ENCODE measurements at places on chromosomes 3 and 15.

- no peak for DNase-seq
These were observed 12.0 kb upstream of the HMCES start for GRCh38 chr3:129266651-129267050.

- DNase-seq, result no peak
These were observed 76.8 kb downstream of the ADCY5 start for GRCh38 chr3:123371859-123372685.

DNA sequence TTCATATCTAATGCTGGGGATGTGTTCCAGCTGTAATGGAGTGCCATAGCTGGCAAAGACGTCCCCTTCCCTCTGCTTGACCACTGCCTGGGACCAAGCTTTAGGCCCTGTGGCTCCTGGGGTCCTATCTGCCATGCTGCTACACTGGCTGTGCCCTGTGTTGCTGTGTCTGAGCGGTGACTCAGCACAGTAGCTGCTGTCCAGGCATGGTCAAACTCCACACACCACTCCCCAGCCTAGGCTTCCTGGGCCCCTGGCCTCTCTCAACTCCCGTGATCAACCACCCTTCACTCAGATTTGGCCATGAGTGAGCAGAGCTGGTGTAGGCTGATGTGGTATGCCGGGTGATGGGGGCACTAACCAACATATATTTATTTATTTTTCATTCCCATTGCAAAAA is 27.0 kb downstream of the EPHB1 start:
- DNase-seq, result no peak

DNA sequence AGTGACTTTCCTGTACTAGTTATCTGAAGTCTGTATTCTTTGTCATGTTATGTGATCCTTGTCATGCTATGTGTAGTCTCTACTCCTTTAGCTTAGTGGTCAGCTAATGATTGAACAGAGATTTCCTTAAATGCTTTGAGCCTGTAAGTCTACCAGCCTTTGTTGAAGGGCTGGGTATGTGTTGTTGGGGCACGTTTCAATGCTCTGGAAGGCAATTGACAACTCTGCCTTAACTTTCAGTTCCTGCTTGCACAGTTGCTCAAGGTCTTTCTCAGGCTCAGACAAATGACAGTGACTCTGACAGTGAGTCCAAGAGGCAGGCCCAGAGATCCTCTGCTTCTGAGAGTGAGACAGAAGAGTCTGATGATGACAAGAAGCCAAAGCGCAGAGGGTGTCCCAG is 89.3 kb downstream of the CHD2 start:
- DNase-seq, result no peak

DNA sequence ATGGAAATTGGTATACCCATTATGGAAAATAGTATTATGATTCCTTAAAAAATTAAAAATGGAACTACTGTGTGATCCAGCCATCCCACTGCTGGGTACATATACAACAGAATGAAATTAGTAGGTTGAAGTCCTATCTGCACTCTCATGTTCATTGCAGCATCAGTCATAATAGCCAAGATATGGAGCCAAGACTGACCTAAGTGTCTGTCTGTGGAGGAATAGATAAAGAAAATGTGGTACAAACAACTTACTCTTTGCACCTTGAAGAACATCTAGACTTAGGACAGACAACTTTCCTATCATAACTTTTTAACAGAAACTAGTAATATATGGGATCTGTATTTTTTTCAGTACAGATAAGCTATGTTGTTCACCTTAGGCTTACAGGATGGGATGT is 30.0 kb upstream of the PPARG start:
- no peak for DNase-seq

DNA sequence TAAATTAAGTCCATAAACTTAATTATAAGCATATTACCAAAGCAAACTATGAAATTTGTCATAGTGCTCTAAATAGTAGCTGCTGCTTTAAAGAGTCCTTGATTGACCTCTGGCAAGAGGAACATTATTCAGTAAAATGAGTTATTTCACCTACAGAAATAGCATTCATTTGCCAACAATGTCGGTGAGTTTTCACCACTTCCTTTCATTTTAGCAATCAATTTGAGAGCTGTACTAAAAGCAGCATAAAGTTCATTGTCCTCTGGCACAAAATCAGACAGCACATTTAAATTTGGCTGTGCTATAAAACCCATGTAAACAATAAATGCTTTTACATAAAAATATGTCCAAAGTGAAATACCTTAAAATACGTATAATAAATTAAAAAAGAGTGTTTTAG is 1515.7 kb downstream of the SI start:
- no peak for DNase-seq

- no peak for DNase-seq
These were observed 5.0 kb downstream of the WNT7A start for GRCh38 chr3:13874891-13875290.

DNA sequence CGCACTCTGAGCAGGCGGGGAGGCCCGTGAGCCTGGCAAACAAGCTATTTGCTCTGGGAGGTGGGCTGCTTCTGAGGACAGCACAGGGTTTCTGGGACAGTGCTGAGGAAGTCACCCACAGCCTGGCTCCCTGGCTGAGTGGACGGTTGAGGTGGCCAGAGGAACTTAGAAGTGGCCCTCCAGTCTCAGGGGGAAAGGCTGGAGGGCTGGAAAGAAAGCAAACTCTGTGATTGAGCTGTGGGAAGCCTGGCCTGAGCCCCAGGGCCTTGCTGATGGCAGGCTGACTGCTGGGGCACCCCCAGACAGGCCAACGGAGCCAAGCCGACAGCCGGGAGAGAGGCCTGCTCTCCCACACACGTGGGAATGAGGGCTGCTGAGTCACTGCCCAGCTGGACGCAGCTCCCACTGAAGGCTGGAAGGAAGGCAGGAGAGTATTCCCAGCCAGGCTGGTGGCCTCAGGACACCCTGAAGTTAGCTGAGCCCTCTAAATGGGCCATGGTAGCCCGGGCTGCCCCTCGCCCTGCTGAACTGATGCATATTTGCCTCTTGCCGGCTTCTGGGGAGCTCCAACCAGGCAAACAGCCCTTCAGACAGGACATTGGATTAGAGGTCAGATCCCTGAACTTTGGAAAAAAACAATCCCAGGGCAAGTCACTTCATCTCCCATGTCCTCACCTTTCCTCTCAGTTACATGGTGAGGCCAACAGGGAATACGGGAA is 98.0 kb upstream of the TLE3 start:
- DNase-seq, result peak; percentile 76

- no peak for DNase-seq
These were observed 108.0 kb downstream of the KCNH8 start for GRCh38 chr3:19256313-19256712.

GRCh38 chr15:26201177-26201858 is 338.2 kb upstream of the ATP10A start:
- no peak for DNase-seq

GRCh38 chr15:78302579-78303312 is 3.3 kb upstream of the SKIC8 start:
- DNase-seq, result no peak

DNA sequence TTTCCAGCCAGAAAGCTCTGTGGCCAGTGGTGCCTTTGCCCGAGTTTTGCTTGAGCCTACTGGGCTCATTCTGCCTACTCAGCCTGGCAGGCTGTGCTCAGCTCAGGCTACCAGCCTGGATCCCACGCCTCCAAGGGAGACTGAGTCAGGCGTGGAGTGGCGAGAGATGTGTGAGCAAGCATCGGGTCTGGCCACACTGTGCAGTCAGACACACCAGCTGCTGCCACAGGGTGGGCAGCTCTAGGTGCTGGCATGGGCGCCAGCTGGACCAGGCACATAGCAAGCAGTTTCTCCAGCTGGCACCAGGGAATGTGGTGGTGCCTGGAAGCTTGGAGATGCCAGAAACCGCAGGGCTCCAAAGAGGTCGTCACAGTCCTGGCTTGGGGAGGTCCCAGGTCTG is 498.5 kb upstream of the CNTN4 start:
- DNase-seq, result no peak

DNA sequence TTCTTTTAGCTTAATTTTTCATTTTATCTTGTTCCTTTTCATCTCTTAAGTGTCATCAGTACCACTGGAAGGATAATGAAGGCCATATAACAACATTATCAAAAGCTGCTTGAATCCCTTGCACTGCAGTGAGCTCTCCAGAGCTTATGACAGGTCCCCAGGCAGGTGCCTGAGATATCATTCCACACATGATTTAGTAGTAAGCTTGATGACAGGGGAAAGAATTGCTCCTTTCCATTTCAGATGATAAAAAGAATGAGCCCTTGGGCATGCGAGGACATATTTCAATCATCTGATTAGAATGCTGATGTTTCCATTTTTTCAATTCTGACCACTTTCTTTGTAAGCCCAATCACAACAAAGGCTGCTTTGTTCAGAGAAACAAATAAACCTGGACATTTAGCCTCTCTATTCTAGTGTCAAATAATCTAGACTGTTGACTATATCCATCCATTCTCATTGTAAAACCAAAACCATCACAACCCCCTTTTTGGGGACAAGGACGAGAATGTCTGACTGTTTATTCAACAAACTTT is 567.8 kb downstream of the IGSF11 start:
- DNase-seq, result no peak

- no peak for DNase-seq
These were observed 124.7 kb downstream of the RPL22L1 start for GRCh38 chr3:170745211-170745718.

DNA sequence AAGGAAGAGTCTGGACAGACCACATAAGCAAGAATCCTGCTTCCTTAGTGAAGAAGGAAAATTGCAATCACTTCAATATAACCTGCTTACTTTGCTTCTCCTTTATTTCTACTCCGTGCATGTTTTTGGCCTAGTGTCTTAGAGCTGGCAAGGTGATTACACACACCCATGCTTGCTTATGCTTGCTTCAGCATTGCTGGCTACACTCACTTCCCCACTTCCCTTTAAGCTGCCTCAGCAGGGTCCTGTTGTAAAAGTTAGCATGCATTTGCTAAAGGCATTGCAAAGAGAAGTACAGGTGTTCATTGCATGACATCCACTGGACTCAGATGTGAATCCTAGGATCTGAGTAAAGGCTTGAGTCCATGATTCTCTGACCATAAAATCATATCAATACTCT is 47.5 kb upstream of the STT3B start:
- DNase-seq, result no peak

DNA sequence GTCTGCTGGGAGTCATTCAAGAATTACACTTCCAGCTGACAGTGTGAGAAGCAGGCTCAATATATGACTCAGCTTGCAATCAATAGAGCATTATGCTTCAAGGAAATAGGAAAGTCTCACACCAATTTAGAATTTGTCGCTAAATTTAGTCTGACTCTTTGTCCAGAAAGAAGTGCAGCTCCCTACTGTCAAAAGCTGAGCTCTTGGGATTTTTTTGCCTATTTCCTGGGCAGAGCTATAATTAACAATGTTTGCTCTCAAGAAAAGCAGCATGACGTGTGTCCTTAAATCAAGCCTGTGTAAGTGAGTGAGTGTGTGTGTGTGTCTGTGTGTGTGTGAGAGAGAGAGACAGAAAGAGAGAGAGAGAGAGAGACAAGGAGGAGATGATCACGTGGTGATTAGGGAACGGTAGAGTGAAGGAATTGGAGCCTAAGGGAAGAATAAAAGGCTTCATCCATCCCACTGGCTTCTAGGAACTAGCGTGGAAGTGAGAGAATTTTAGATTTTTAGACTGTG is 16.4 kb upstream of the SLC35G2 start:
- no peak for DNase-seq
